Muscle of leg (tissue), 16 donors: ENCODE measurements at places on chromosomes 12 and 14.

GRCh38 chr12:96235484-96235826 is 41.3 kb downstream of the ELK3 start:
- peaks cover 5% of the 10 kb centered on the region for H3K36me3 ChIP-seq
- H3K27me3 ChIP-seq, result no peaks in the 10 kb centered on the region
- no peak for DNase-seq
- no peak overlapping the region for H3K27ac ChIP-seq
- peaks cover 71% of the 10 kb centered on the region for H3K4me1 ChIP-seq

DNA sequence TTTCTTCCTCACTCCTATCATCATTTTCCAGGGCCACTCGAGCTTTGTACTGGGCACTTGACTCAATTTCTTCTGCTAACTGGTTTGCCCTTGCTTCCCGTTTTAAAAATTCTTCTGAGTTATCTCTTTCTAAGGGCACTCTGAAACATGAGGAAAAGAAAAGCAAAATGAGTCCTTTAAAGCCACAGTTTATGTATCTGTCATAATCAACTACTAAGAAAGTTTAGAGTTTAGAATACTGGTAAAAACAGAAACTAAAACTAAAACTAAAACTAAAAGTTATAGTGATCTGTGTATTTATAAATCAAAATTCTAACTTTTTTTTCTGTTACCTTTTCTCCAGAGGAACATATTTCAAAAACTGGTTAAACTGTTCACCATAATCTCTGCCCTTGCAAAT is 79.2 kb downstream of the ATXN2 start:
- no peaks in the 10 kb centered on the region for H3K27me3 ChIP-seq
- no peak overlapping the region for H3K4me3 ChIP-seq
- H3K36me3 ChIP-seq, result peaks cover 34% of the 10 kb centered on the region
- no peak for DNase-seq
- H3K27ac ChIP-seq, result no peak overlapping the region
- H3K4me1 ChIP-seq, result no peaks in the 10 kb centered on the region

- no peak for DNase-seq
- peaks cover 6% of the 10 kb centered on the region for H3K27me3 ChIP-seq
- no peaks in the 10 kb centered on the region for H3K36me3 ChIP-seq
- no peak overlapping the region for H3K27ac ChIP-seq
These were observed 160.1 kb downstream of the KIF26A start for GRCh38 chr14:104298458-104298857.

GRCh38 chr12:105418229-105418628 is 87.7 kb downstream of the C12orf75 start:
- DNase-seq, result no peak
- peaks cover 4% of the 10 kb centered on the region for H3K4me1 ChIP-seq
- no peaks in the 10 kb centered on the region for H3K27me3 ChIP-seq
- H3K27ac ChIP-seq, result no peak overlapping the region
- H3K4me3 ChIP-seq, result no peak overlapping the region
- no peaks in the 10 kb centered on the region for H3K36me3 ChIP-seq
